ENCODE measurements at places on chromosomes 5 and 9.
A peak's percentile ranks its signal among the peaks of the same experiment; 100 is the strongest.

- DNase-seq = no peak
Measured at GRCh38 chr5:75368391-75368790, 31.4 kb downstream of the HMGCR start.

GRCh38 chr9:122134822-122135528 lies 24.6 kb downstream of the NDUFA8 start:
- no peak for DNase-seq

- DNase-seq = no peak
Measured at GRCh38 chr9:132232522-132232921, 70.7 kb downstream of the NTNG2 start.

- no peak for DNase-seq
Measured at GRCh38 chr9:14960881-14961280, 50.7 kb upstream of the FREM1 start.

- no peak for DNase-seq
Measured at GRCh38 chr5:125446986-125447385, 700.5 kb upstream of the ZNF608 start.

DNA sequence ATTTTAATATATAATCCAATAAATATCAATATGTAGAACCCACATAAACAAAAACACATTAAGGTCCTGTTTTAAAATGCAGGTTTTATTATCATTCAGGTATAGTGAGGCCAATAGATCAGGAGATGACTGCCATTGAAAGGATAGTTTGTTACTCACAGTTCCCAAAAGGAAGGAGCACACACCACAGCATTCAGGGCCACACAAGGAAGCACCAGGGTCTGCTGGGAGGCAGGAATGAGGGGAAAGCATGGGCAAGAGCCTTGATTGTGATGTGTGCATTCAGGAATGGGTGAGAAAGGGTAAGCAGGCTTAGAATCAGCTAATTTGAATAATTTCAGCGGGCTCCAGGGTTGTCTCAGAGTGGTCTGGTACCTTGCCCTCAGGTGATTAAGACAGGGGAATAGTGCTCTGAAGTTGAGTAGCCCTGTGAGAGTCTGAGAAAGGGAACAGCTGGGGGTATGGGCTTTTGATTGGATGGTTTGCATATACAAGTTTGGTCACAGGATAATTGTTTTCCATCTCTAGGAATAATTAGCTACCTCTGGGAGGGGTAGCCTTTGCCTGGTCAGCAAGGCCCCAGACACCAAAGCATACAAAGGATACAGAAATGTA lies 19.8 kb upstream of the OTULIN start:
- no peak for DNase-seq

DNA sequence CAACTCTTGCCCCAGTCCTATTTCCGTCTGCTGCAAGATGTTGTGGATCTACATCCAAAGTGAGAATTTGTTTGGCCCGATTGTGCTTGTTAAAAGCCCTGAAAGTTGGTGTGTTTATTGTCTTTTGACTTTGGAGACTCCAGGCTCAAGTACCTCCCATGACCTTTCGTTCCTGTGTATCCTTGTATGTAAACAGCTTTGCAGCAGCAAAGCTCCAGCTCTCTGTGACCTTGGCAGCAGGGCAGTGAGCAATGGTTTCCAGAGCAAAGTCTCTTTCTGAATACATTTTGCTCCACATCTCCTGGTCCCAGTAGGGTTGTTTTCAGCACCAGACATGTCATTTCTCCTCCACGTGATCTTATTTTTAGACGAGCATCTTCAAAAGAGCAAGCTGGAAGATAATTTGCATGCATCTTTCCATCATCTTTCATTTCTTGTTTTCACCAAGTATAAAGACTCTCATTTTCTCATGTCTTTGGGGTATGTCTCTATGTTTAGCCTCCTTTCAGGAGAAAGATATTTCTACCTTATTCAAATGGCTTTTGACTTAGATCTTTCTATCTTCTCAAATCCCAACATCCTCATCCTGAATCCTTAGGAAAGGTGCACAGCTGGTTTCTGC lies 68.1 kb upstream of the ERCC6L2 start:
- no peak for DNase-seq

GRCh38 chr5:142897328-142897727 lies 127.2 kb downstream of the ARHGAP26 start:
- no peak for DNase-seq

- no peak for DNase-seq
Measured at GRCh38 chr9:112495614-112496013, 9.0 kb downstream of the KIAA1958 start.

DNA sequence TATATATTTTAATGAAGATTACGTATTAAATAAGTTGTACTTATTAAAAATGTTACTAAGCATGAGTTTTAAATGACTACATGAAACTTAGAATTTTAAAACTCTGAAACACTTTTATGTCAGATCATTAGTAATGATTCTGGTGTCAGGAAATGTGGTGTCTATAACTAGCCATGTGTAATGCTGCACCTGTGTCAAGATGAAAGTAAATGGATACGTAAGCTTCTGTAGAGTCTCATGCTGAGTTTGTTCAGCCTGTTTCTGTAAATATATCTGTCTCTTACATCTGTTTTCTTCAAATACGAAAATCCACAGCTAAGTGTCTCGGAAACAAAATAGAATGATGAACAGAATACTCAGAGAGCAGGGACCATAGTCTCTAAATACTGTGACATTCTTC lies 278.0 kb upstream of the SMC2 start:
- DNase-seq = no peak

DNA sequence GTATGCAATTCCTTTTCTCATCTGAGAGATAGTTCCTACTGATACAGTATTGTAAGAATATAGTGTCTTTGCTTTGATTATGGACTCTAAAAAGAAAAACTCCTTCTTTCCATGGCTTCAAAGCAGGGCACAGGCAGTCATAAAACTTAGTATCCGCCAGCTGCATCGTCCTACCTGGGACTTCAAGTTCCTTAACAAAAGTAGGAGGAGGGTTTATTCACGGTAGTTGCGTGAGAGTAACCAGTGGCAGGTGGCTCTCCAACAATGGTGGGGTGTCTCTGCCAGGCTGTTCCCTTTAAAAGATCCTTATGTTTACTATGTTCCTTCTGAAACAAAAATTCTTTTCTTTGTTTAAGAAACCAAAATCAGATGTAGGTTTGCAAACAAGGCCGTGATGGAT lies 173.5 kb upstream of the DMAC1 start:
- no peak for DNase-seq

- no peak for DNase-seq
Measured at GRCh38 chr5:17405976-17406375, 92.1 kb upstream of the TAF11L2 start.

DNA sequence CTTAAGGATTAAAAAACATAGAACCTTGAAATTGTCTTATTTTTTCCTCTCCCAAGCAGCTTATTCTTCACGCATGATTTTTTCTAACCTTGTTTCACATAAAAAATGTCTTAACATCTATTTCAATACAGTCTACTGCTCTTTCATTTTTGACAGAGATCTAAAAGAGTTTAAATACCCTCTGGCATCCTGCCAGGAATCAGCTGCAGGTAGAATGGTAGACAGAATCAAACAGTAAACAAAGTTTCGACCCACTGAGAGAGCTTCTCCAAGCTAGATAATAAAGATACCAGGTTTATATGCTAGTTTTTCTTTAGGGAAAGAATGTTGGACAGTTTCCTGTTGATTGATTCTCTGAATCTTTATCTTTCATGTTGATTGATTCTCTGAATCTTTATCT lies 555.8 kb upstream of the CDH9 start:
- DNase-seq = no peak

DNA sequence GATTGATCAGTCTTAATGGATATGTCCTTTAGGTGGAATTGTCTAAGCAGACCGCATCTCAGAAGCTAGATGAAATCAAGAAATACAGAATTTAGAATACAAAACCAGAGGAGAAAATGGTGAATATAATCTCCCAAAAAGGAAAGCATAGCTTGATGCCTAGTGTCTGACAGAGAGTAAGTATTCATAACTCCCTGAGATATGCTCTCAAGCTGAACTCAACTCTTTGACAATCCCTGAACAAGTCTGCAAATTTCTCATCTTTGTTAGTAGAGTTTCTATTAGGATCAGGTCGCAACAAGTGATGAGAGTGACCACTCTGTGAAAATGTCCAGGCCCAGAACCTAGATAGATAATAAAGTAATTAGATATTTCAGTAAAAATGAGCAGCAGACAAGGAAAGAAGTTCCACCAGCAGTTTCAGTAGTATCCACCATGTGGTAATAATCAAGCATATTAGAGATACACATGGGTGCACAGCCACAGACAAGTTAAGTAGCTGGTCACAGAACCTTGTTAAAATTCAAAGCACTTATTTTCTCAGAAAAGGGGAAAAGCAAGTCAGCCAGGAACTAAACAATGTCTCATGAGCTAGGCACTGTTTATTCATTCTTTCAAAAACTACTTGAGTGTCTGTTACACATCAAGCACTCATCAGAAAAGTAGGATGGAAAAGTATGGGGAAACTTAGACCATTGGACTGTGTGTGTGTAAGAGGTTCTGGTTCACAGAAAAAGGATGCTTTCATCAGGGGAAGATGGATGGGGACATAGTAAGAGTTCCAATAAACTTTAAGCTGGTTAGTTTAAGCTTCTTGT lies 481.5 kb upstream of the TUSC1 start:
- DNase-seq = no peak

DNA sequence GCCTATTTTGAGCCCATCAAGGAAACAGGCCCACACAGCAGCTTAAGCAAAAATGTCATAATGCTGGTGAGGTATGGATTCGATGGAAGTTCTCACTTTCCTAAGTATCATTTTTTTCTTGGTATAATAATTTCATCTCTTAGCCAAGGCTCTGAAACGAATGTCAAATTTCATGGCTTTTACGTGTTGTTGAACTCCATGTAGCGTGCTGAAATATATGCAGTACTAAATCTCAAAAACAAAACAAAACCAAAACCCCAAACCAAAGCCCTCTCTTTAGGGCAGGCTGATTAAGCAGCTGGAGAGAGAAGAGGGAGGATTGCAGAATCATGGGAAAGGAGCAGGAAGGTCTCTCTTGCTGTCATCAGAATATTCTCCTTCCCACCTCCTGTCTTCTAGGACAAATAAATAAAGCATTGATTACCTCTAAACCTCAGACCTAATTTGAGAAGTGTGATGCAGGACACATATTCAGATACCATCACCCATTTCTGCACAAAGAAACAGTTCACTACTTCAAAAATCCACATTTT lies 58.3 kb downstream of the TMEM174 start:
- DNase-seq = no peak

DNA sequence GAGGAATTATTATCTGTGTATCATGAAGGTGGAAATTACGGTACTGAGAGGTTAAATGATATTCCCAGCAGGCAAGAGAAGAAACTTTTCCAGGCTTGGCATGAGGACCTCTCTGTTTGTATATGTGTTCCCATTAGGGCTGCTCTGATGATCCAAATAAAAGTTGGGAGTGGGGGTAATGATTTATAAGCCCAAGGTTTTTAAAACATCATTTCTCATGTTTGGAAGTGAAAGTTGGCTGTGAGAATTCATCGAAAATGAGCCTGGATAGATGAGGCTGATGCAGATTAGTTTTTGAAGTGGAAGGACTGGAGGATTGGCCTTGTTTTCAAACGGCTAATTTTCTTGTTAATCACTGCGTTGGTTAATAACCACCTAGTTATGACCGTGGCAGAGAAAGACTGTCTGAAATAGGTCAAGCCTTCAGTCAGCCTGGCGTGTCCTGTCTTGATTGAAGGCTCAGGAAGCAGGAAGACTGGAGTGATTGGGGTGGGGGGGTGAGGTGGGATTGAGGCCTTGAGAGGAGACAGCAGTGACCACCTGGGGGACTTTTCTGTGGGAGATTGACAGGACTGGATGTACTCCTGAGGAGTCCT lies 391.0 kb upstream of the WWC1 start:
- DNase-seq = no peak

DNA sequence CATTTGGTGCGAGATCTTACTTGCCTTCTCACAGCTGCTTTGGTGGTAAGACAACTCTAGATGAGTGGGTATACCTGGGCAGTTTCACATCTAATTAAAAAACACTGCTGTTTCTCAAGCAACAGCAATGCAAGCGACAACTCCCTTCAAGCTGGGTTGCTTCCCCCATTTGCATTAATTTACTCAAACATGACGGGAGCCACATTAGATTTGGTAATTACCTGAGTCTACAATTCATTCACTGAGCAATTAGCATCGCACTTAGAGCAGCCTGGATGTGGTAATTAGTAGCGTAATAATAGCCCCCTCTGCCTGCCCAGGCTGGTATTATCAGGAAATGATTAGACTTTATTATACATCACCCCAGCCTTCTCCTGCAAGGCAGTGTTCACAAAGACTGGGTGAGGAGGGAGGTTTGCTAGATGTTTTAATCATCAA lies 73.4 kb downstream of the FBXO38 start:
- DNase-seq = peak; percentile 6

GRCh38 chr5:178502401-178503100 lies 87.6 kb downstream of the COL23A1 start:
- no peak for DNase-seq

GRCh38 chr9:4666042-4666699 lies at the start of gene SPATA6L:
Gene SPATA6L (minus strand): TSS chr9:4666480. CDS start chr9:4666250, 230 bp downstream.
- DNase-seq = peak; percentile 19

DNA sequence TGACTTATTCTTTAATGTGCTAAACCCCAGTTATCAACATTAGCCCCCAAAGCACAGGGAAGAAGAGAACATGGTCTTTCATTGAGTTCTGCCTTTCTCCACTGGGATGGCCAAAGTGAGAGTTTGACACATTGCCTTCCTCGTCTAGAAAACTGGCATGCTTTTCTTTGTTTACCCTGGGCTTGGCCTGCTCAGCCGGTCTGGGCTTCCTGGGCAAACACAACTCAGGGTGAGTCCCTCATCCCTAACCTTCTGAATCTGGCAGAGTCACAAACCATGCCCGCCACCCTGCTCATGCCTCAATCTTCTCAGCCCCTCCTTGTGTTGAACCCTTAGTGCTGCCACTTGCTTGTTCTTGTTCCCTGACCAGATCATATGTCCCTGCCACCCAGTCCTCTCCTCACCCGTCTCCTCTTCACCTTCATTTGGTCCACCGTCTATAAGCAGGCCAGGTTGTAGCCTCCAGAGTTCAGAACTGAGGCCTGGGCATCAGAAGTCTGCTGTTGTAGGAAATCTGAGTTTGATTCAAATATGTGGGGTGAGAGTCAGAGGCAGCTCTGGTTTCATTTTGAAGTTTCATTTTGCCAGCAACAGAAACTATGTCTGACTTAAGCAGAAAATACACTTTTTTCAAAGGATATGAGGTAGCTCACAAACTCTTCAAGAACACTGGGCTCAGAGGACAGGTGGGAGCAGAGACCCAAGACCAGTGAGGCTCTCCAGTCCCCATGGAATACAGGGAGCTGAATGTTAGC lies 217.6 kb downstream of the NDUFS4 start:
- DNase-seq = no peak

DNA sequence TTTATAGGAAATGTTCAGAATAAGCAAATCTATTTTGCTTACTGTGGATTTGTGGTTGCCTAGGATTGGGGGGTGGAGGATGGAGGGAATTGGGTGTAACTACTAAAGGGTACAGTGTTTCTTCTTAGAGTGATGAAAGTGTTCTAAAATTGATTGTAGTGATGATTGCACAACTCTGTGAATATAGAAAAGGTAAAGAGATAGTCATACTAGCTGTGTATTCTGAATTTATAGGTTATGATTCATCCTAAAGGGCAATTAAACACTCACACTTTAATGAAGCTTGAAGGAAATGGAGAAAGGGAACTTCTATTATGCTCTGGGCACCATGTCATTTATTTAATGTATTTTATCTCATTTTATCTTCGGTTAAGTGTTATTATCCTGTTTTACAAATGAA lies 9.9 kb downstream of the TXNDC8 start:
- no peak for DNase-seq

GRCh38 chr5:97167435-97167834 lies 15.6 kb downstream of the RIOK2 start:
- no peak for DNase-seq
